ENCODE measurements at places on chromosomes 13 and 19. TPM values are rescaled to one million over a fixed set of nuclear protein-coding genes. Genes with fewer than 3 reads are reported as not detected.

The ADM5 gene
- total RNA-seq = 1.7 TPM

The ENOX1 gene
- total RNA-seq = 2.8 TPM

The SIRT6 gene
- 24.6 TPM for total RNA-seq

The RETN gene
- not detected for total RNA-seq

The WDFY2 gene
- total RNA-seq = 5.8 TPM

The LENG1 gene
- total RNA-seq = 7.8 TPM

The S1PR4 gene
- total RNA-seq = not detected

The OXGR1 gene
- total RNA-seq = 0.65 TPM

The CYP4F12 gene
- total RNA-seq = not detected

The CGB3 gene
- not detected for total RNA-seq

The BCAM gene
- total RNA-seq = 31.2 TPM

The NR2C2AP gene
- total RNA-seq = 12.0 TPM

The KIR2DL4 gene
- not detected for total RNA-seq

The ZNF575 gene
- 21.8 TPM for total RNA-seq

The ZNF888 gene
- 2.2 TPM for total RNA-seq
